T1000 (cell line): ENCODE measurements at places on chromosomes 6 and 20.

GRCh38 chr20:23445596-23446217, 6.2 kb downstream of the CSTL1 start:
- DNase-seq: peak; percentile 18

DNA sequence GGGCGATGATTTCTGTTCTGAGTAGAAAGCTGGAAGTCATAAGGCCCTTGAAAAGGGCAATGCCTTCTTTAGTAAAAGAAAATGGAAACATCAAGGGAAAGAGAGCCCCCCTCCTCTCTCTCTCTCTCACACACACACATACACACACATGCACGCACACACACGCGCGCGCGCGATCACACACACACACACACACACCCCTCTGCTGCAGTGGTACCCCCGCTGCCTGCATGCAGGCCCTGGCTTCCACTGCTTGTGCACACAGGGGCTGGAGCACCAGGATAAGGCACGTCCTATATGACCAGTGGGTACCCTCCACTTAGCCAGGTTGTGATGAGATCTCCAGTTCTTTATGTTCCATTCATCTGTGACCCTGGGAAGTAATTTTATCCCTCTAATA, 300.9 kb downstream of the SLC35F1 start:
- DNase-seq: no peak

GRCh38 chr6:79249136-79249535, 14.7 kb upstream of the HMGN3 start:
- no peak for DNase-seq

- DNase-seq: no peak
Measured at GRCh38 chr6:166718516-166718915, 91.5 kb upstream of the RPS6KA2 start.
